ENCODE measurements at places on chromosomes 16 and 17.

DNA sequence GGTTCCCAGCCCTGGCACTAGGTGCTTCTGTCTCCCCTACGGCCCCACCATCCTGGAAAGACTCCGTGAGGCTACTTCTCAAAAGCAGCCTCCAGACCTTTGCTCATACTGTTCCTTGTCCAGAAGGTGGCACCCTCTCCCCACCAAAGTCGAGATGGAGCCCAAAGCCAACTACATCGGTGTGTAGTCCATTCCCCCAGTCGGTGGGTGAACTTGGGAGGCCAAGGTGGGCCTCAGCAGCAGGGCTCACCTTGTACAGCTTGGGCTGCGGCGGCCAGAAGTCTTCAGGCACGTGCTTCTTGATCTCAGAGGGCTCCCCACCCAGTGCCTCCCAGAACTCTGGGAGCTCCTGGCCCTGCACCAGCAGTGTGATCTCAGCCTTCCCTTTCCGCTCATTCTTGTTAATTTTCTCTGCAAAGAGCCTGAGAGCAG lies 10.2 kb downstream of the FLII start:
- DNase-seq = peak; percentile 79

DNA sequence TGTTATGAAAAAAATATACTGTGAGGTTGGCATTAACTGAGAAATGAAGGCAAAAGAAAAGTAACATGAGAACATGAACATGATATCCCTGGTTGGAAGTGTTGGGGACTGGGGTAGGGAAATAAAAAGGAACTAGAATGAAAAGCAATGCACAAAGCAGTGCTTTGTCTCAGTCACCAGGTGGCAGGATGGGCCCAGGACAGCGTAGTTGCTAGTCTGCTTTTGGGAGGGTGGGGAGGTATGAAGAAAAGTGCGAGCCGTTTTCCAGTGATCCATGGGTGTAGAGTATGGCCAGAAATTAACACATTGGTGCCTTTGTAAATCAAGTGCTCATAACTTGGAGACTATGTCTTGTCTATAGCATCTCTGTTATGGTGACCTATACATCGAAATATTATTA lies 662.5 kb upstream of the SALL1 start:
- DNase-seq = no peak

DNA sequence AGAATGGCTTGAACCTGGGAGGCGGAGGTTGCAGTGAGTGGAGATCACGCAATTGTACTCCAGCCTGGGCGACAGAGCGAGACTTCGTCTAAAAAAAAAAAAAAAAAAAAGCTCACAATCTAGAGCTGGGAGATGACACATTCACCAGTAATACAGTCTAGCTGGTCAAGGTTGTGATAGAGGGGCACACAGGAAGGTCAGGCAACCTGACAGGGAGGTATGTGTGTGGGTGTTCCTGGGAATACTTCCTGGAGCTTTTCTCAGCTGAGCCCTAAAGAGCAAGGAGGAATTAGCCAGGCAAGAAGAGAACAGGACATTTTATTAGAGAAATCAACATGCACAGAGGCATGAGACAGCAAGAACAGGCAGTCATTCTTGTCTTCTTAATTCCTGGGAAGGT lies 216.7 kb downstream of the SHISA9 start:
- no peak for DNase-seq

- DNase-seq = peak; percentile 91
Observed at GRCh38 chr17:58525239-58525638, 10.8 kb upstream of the MTMR4 start.

GRCh38 chr16:57616876-57617275 lies 11.6 kb upstream of the ADGRG1 start:
- DNase-seq = no peak

DNA sequence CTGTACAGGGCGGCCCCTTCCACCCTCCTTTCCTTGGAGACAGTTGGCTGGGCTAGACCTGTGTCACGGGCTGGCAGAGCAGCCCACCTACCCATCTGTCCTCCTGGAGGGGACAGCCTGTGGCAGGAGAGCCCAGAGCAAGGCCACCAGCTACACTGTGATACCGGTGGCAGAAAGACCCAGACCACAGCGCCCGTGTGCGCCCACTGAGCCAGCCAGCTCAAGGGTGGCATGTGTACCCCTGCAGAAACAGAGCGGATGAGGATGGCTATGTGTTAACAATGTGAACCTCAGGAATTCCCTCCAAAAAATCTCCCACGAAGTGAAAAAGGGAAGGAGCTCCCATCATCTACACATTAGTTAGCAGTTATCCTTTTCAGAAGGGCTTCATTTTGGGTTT lies 7.1 kb downstream of the HBQ1 start:
- DNase-seq = no peak

DNA sequence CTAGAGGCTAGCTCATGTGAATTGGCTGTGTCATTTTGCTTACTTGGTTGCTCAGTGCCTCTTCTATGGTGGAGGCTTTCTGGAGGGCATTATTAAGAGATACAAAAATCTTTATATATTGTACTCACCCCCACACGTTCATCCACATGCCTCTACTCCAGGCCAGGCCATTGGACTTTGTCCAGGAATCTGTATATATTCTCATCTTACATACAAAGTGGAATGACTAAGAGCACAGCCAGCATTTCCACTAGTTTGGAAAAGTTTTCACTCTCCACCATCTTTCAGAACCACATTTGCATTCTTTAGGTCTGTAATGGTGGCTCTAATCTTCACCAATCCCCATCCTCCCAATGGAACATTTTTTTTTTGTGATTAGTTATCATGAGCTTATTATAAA lies 4.8 kb upstream of the GLG1 start:
- DNase-seq = peak; percentile 25

- no peak for DNase-seq
Observed at GRCh38 chr17:8580952-8581658, 49.4 kb downstream of the MYH10 start.

GRCh38 chr17:31517524-31517923 lies 126.0 kb downstream of the RAB11FIP4 start:
- no peak for DNase-seq

DNA sequence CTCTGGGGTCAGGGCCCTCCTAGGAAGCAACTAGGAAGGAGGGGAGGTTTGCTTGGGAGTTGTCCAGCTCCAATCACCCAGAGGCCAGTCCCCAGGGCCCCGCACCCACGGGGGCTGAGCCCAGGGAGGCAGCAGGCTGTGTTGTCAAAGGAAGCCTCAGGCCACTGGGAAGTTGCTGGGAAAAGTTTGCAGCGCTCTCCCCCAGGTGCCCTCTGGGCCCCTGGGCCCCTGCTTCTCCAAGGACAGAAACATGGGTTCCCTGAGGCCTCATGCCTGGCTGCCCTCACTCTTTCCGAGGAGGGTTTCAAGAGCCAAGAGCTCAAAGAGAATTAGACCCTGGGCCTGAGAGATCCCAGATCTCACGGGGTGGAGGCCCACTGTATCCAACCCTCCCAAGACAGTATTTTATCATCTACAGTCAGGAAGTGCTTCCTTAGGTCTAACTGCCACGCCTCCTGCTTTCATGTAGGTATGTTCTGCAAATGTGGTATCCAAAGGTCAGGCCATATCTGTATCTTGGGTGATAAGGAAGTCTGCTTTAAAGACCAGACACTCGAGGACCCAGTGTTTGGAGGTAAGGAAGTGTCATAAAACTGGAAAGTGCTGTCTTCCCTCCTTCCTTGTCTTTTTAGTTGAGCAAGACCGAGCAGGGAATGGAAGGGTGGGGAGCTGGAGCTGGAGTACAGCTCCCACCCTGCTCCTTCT lies 44.2 kb upstream of the ZNF423 start:
- no peak for DNase-seq

DNA sequence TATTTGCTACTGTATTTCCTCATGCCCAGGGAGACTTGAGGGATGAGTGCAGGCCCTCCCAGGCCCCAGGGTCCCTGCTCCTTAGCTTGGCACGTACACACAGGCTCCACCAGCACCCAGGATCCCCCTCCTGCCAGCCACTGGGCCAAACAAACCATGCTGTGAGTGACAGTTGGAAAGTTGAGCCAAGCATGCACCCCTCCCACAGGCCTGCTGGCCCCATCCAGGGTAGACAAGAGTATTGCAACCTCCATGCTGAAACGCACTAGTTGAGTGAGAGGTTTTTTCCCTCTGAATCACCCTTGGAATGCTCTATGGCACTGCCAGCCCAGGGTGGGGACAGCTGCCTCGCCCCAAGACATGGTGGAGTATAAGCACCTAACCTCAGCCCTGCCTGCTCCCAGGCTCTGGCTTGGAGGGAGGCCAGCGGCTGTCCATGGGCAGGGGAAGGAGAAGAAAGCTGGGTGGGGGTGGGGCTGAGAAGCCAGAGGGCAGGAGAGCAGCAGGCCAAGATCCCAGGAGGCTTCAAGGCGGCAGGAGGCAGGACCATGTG lies 49.6 kb downstream of the PITPNM3 start:
- peak; percentile 57 for DNase-seq

GRCh38 chr17:66392783-66393437 lies 90.5 kb downstream of the PRKCA start:
- DNase-seq = no peak

- DNase-seq = peak; percentile 91
Observed at GRCh38 chr17:77096570-77097214, 44.1 kb upstream of the SEC14L1 start.

- DNase-seq = no peak
Observed at GRCh38 chr16:84313921-84314320, 19.2 kb downstream of the WFDC1 start.

DNA sequence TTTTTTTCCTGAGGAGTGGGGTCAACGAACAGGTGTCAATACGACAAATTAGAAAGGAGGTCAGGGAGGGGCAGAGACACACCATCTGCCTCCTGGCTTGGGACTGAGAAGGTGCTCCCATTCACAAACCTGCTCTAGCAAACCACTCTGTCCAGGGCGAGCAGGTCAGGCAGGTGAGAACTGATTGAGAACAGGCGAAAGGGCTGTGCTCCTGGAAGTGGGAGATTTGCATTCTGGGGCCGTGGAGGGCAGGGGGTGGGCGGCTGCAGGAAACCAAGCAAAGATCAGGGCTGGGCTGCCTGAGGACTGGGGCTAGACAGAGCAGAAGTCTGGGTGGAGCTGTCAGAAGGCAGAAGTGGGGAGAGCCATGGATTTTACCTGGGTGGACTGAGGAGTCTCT lies 98.9 kb upstream of the NLRP1 start:
- DNase-seq = no peak

GRCh38 chr17:9403257-9403656 lies 172.4 kb downstream of the STX8 start:
- DNase-seq = no peak

DNA sequence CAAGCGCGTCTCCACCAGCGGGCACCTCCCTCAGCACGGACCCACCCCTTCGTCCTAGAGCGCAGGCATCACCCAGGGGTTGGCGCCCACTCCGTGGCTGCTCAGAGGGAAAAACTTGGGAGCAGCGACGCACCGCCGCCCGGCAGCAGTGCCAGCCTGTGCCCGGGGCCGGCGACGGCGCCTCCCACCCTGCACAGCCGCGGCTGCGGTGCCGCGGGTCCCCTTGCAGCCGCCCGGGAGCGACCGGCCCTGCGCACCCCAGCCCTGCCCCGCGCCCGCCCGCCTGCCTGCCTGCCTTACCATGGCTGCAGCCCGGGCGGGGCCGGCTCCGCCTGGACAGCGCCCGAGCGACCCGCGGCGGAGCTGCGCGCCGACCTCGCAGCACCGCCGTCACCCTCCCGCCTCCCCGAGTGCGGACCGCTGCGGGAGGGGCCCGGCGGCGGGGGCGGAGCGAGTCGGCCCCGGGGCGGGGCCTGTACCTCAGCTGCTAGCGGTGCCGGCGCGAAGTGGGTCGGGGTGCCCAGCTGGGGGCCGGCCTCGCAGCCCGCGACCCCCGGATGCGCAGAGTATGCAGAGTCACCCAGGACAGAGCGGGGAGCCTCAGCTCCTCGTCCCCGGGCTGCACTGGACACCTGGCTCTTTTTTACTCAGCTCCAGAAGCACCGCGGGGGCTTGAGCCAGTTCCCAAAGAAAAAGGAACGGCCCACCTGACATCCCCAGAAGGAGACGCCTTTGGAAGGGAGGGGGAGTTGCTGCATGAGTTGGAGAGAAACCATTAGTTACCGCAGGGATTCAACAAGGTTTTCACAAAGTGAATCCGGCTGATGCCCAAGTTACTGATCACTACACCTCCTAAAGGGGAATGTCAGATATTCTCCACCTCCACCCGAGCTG lies 17.5 kb upstream of the MTMR4 start:
- DNase-seq = no peak

DNA sequence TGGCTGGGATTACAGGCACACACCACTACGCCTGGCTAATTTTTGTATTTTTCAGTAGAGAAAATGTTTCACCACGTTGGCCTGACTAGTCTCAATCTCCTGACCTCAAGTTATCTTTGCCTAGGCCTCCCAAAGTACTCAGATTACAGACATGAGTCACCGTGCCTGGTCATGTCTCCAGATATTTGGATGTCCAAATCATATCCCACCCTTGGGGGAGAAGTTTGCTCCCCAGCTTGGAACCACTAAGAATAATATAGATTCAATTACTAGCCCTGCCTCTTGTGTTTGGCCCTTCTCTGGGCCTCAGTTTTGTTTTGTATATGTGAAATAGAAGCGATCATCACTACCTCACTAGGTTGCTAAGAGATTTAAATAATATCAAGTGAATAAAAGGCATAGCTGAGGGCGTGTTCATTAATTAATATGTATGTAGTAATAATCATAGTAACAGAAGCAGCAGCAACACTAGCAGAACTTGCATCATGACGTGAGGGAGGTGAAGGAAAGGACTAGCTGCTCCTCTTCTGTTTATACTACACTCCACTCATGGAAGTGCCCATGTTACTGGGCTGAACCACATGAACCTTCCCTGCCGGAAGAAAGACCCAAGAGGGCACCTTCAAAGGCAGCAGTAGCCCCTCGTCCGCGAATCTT lies 253.6 kb upstream of the XYLT1 start:
- peak; percentile 63 for DNase-seq

DNA sequence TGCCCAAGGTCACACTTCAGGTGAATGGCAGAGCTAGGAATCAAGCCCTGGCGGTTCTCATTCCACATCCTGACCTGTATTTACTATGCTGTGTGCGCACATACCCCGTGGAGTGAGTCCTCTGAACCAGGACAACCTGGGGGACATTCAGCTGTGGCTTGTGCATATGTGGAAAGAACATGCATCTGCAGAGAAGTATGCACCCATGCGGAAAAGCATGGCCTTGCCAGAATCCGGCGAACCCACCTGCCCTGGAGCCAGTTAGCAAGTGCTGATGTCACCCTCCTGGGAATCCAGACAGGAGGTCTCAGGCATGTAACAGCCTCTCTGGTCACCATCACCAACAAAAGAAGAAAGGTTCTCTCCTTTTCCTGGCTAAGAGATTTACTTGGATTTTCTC lies 1.9 kb downstream of the RASL10B start:
- no peak for DNase-seq

Data from fibroblast of the aortic adventitia (primary cell).